ENCODE measurements at places on chromosomes 5 and 9.
A peak's percentile ranks its signal among the peaks of the same experiment; 100 is the strongest.

DNA sequence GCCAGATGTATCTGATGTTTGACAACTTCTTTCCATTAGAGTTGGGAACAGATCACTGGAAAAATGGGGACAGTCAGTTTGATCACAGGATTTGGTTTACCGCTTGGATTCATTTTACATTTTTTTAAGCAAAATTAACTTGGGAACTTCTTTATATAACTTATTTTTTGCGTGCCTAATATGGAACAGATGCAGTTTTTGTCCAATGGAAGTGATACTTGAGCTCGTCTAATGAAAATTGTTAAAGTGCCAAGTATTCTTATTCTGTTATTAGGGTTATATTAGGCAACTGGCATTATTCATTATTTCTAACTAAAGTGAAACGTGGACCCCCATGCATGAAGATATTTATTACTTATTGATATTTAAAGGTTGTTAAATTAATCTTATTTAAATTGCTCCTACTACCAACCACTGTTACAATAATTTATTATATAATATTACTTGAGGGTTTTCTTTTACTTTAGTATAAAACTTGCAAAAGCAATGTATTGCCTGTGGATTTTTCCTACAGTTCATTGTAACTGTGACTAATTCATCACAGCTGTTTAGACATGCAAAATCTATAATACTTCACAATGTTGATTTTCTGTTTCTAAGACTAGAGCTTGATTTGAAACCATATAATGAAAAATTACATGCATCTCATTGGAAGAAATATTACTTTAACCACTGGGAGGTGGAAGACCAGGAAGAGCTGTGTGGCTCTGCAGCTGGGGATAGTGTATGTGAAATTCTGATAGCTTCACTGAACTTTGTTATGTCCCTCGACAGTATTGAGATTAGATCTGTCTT lies 787.3 kb upstream of the WWC1 start:
- DNase-seq, result no peak

GRCh38 chr9:135119496-135120064 lies 32.1 kb downstream of the OLFM1 start:
- DNase-seq, result no peak

- no peak for DNase-seq
These were observed 106.1 kb downstream of the GALNT10 start for GRCh38 chr5:154296525-154297159.

DNA sequence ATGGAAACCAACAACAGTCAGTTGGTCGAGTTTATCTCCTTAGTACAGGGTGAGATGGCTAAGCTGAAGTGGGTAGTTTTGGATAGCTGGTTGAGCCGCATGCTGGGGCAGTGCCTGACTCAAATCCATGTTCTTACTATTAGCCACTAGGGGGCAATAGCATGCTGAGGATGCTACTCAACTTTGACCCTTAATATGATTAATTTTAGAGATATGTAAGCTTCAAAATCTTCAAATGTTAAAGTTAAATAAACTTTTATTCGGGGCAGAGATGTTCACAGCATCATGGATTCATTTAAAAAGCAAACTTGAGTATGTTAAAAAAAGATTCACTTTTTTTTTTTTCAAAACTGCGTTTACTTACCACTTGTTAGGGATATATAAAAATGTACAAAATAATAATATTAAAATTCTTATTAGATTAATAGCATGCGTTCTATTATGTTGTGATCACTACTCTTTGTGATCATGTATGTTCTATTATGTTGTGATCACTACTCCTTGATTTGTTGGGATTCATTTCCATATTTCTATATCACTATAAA lies 57.0 kb downstream of the C9orf153 start:
- peak; percentile 34 for DNase-seq

GRCh38 chr5:75009556-75010345 lies 42.6 kb downstream of the GCNT4 start:
- DNase-seq, result peak; percentile 55

DNA sequence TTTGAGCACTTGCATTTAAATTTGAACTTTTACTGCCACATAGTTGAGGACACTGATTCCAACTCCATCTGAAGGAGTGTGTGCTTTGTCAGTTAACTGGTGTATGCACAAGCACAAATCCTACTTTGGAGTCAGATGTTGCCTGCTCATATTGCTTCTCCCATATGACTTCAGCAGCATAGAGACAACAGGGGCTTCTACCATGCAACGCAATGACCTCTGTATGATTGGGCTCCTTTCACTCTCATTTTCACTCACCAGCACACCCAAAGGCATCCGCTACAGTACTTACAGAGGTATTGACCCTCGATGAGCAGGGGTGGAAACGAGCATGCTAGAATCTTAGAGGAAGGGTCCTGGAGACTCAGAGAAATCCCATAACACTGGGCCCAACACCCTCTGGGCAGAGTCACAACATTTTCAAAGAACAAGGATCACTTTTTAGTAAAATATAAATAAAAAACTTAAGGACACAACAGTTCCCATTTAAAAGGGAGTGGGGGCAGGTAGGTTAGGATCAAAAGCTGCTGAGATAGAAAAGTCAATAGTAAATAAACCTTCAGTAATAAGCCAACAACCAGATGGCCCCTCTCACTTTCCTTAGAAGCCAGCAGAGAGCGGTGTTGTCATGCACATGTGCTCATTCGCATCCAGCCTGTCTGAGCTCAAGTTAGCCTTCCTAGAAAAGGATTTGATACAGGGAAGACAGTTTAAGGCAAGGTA lies 203.8 kb downstream of the SNCAIP start:
- DNase-seq, result peak; percentile 22

DNA sequence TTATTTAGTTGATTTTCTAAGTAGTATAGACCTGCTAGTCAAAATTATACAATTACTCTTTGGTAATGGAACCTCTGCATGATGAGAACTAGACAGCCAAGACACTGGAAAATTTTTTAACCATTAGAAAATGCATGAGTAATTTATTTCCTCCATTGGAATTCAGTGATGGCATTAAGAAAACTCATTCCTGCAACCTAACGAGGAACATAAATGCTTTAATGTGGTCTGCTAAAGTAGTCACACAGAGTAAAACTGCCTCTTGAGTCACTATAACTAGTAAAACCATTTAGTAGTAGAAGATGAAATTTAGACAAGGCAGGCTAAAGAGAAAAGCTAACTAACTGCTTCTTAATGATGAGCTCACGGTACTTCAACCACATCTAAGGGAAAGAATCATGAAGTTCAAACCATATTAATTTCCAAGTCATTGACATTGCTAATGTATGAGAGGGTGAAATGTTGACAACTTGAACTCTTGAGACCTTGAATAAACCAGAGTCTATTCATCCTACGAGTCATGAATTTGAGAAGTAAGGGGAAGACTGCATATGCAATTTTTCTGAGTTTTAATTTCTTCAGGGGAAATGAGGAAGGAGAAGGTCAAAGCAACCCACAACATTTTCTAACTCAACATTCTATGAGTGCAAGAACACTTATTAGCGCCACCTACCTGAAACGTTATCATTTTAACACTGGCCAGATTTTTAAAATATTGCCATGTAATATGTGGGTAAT lies 74.4 kb downstream of the GLIS3 start:
- DNase-seq, result no peak

- DNase-seq, result no peak
These were observed 86.7 kb downstream of the SLC44A1 start for GRCh38 chr9:105331160-105331559.

DNA sequence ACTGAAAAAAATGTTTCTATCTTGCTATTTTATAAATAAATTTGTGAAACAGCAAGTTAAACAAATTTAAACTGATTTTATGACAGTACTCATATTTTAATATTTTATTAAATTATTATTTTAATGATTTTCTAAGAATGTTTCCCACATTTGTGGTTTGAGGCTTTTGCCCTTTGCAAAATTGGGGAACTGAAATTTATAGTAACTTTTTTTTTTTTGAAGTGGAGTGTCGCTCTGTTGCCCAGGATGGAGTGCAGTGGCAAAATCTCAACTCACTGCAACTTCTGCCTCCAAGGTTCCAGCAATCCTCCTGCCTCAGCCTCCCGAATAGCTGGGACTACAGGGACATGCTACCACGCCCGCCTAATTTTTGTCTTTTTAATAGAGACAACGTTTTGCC lies 7.2 kb upstream of the ADGRV1 start:
- DNase-seq, result no peak

All from Jurkat, Clone E6-1 (cell line).